ENCODE measurements at places on chromosomes 16 and 17. TPM values are rescaled to one million over a fixed set of nuclear protein-coding genes. Genes with fewer than 3 reads are reported as not detected.

The SLC38A8 gene
- total RNA-seq, result not detected

The KRT36 gene
- not detected for total RNA-seq

GRCh38 chr16:57646388-57647039 is 18.1 kb downstream of the ADGRG1 start:
- DNase-seq, result no peak

DNA sequence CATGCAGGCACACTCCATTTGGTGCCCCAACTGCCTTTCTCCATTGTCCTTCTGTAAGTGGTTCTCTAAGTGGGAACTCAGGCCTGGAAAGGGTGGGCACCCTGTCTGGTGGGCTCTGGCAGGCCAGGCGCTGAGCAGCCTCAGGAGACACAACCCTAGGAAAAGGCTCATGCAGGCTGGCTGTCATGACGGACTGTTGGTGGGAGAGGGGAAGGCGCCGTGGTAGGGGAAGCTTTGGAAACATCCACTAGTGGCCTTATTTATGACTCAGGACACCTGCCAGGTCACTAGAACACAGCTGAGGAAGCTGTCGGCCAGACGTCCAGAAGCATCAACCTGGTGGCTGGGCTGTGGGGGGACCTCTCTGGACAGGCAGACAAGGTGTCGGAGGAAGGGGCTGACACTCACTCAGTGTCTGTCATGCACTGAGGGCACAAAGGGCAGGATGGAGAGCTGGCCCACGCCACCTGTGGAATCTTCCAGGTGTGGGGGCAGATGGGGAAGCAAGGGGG is 216.0 kb downstream of the SEC14L1 start:
- no peak for DNase-seq

DNA sequence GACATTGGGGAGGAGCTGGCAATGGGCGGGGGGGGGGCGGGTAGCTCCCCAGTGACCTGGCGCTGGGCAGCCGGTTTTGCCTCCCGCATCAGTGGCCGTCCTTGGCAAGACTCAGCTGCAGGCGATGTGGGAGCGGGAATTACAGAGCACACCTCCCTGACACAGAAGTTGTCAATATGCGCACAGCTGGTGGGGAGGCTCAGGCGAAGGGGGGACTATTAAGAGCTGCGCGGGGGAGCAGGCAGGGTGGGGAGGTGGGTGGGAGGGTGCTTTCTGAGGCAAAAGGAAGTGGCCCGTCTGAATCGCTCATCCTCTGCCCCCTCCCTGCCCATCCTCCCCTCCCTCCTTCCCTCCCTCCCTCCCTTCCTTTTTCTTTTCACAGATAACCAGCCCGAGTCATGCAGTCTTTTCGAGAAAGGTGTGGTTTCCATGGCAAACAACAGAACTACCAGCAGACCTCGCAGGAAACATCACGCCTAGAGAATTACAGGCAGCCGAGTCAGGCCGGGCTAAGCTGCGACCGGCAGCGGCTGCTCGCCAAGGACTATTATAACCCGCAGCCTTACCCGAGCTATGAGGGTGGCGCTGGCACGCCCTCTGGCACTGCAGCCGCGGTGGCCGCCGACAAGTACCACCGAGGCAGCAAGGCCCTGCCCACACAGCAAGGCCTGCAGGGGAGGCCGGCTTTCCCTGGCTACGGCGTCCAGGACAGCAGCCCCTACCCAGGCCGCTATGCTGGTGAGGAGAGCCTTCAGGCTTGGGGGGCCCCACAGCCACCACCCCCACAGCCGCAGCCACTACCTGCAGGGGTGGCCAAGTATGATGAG is 44.0 kb downstream of the SREBF1 start:
- DNase-seq, result no peak

GRCh38 chr16:87765473-87765775 is 362 bp downstream of the KLHDC4 start:
- DNase-seq, result no peak

DNA sequence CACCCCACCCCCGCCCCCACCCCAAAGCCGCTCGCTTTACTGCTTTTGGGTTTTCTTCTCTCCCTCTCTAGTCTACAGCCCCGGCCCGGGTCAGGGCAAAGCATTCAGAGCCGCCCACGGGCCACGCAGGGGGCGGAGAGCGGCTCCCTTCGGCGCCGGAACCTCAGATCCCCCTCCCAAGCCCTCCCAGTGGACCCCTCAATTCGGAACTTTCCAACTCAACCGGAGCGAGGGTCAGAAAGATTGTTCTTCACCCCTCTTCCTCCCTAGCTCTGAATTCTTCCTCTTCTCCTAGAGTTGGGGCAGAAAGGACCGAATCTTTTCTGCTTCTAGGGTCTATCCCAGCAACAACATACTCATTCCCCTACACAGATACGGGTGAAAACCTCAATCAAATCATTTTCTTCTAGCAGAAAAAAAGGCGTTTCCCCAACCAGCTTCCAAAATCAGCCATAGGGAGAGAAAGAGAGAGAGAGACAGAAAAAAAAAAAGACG is 1.0 kb downstream of the HOXB2 start:
- no peak for DNase-seq

DNA sequence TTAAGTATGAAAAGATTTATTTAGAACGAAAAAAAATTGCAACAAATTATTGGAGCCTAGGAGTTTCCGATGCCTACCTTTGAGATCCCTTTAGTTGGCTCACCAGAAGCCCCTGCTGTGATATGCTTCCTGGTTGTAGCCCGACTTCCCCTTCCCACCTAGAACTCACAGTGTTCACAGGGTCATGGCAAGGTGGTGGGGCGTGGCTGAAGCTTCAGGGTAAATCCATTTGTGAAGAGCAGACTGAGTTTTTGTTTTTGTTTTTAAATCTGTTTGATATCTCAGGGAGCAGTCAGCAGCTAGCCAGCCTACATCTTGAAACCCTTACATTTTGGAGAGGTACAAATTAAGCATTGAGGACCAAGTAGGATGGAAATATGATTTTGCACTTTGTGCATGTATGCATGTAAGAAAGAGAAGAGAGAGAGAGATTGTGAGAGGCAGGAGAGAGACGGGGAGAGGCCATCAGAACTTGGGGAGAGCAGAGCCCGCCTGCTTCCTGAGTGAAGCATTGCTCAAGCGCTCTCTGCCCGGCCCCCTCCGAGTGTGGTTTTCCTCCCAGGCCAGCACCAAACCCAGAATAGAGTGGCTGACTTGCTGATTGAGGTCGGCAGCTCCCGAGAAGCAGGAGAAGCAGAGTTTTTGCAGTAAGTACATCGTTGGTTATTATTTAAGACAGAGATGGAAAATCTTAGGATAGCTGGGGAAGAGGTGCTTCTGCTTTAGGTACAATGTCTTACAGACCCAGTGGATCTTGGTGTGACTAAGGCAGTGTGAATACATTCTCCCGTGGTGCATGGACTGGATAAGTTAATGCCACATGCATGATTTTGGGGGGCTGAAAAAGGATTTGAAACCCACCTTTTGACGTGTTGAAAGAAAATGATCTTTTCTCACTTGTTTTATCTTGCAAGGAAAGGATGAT is 64.2 kb downstream of the SPECC1 start:
- no peak for DNase-seq

GRCh38 chr17:47918006-47918405 is 22.0 kb downstream of the SP2 start:
- no peak for DNase-seq

DNA sequence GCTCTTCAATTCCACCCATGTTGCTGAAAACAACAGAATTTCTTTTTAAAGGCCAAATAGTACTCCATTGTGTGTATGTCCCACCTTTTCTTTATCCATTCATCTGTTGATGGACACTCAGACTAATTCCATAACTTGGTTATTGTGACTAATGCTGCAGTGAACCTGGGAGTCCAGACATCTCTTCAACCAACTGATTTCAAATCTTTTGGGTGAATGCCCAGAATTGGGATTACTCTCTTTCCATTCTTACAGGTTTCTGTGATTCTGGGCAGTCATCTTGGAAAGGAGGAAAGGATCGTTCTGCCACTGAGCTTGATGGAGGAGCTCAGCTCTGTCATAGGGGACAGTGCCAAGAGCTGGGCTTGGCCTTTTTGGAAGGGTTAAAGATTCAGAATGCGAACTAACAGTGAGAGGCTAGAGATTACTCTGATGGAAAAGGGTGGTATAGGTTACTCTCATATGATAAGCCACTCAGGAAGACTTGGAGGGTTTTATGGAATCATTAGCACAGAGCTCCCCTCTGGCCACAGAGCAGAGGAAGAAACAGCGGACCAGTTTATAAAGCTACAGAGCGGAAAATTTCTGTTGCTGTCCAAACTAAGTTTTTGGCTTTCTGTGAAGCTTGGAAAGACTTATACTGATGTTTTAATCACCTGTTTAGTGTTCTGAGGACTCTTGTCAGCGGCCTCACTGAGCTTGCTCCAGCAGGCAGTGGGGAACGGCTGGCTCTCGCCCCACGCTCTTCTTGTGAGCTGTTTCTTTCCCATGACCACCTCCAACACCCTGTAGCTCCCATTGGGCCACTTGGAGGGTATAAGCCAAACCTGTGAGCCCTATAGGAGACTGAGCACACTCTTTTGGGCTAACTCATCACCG is 48.3 kb downstream of the HIC1 start:
- DNase-seq, result no peak

GRCh38 chr16:72939247-72939646 is 108.7 kb downstream of the ZFHX3 start:
- DNase-seq, result no peak
